ENCODE measurements at places on chromosomes 3 and 15.

DNA sequence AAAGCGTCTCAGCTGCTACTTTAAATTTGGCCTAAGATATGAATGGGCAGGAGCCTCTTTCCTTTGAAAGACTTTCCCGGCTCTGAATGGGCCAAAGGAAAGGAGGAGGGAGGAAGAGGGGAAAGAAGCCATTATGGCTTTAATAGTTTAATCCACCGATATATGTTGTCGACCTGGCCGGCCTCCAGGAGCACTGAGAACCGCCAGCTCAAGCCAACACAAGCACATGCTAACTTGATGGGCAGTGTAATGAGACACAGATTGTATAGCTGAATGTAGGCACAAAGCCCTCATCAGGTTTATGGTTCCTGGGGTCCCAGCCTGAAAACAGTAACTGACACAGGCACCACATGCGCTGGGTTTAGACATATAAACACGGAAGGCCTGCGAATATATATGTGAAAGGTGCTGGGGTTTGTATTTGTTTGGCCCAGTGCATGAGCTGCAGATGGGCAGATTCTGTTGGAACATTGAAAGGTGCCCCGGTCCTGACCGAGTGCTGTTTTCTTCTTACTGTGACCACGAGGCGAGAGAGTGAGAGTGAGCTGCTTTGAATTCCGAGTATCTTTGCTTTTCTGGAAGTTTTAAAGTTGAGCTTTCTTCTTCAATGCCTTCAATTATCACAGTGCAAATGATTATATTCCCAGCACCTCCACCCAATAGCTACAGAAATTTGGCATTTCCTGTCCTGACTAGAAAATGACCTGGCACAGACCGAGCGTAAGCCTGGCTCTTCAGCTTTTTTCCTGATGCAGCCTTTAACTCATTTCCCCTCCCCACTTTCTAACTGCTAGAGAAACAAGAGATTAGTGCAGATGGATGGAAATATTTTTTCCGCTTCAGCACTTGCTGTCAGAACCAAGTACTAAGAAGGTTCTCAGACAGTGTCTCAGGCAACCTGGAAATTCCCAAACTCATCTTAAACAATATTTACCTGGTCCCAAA is 267.3 kb downstream of the RORA start:
- no peak for DNase-seq

DNA sequence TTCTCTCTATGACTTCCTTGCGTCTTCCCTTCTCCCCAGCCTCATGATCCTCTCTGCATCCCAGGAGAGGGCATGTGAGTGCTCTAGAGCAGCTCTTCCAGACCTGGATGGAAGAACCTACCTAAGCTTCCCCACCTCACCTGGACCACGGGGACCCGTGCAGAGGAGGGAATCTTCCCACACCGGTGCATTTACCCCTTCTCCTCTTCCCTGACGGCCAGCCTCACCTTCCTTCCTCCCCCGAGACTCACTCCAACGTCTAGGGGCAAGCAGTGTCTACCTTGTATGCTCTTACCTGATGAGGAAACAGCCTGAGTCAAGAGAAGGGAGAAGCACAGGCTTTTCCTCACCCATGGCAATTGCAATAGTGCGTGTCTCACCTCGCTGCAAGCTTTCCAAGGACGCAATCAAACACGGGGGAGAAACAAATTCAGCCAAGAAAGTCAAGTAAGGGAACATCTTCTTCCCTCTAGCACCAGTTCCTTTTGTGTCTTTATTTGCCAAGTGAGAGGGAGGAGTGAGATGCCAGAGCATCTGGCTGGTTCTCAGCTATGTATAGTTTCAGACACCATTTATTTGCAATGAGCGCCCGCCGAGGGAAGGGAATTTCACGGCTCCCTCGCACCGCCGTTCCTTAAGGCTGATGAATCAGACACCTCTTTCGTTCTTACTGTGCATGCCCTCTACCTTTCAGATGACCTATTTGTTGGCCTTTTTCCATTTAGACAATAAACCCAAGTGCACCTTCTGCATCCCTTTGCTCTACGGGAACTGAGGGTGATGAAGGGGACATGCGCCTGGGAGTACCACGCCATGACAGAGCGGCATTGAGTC is 1.8 kb upstream of the CCR9 start:
- DNase-seq = no peak

DNA sequence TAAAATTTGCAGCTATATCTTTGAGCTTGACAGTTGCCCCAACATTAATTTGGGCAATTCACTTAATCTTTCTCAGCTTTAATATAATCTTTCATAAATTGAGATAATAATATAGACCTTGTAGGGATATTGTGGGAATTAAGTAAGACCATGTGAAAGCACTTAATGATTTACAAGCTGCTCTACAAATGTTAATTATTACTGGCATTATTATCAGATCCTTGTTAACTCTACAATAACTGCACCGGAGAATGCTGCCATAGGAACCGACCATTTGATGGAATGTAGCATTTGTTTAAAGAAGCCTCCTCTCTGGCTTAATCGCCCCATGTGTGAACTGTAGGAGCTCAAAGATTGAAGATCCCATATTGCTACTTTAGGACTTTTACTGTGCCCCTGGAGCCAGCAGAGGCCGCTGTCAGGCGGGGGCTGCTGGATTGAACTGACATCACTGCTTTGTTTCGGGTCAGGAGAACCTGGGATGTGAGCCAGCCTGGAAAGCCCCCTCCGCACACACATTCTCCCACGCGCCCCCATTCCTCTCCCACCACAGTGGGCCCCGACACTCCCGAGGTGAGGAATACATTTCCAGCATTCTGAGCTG is 154.2 kb upstream of the TNIK start:
- no peak for DNase-seq

- DNase-seq = no peak
Measured at GRCh38 chr15:94322141-94322540, 90.8 kb downstream of the MCTP2 start.

DNA sequence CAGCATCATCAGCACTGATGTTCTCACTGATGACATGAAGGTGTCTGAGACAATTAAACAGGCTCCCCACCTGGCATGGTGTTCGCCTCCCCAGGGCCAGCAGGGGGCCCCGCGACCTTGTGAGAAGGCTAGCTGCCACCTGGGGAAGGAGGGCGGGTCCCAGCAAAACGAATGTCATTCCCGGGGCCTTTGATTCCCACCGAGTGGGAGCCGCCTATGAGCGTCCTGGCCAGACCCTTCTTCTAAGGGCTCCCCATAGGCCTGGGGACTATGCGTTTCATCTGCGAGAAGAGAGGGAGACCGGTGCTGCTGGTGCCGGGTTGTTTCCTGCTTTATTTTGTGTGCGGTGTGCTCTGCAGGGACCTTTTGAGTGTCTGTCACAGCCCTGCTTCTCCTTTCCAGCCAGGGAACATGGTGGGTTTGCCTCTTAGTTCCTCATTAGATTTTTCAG is 20.5 kb upstream of the MINDY4B start:
- DNase-seq = peak; percentile 16

All from astrocyte of the cerebellum (primary cell).